NCI-H146 (cell line): ENCODE measurements at places on chromosomes 13 and 19.
A peak's percentile ranks its signal among the peaks of the same experiment; 100 is the strongest.

GRCh38 chr13:48302871-48303358, 636 bp upstream of the RB1 start:
- DNase-seq: peak; percentile 45

- no peak for DNase-seq
These were observed 692.6 kb downstream of the PCDH17 start for GRCh38 chr13:58324161-58324560.

DNA sequence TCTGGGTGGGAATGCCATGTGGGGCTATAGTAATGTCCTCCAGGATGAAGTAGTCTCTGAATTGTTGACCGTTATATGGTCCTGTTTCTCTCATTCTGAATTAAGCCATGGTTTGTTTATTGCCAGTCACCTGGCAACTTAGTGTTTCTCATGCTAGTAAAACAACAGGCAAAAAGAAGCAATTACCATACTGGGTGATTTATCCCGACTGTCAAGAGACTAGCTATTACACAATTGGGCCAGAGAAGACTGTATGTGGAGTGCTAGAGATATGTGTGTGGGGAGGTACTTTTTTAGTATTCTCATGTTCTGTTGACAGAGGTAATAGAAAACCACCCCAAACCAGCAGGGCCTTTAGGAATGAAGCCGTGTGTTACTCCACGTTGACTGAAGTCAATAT, 258.2 kb downstream of the TDRD3 start:
- DNase-seq: no peak

- DNase-seq: no peak
These were observed 37.9 kb downstream of the PCDH8 start for GRCh38 chr13:52810526-52810925.

DNA sequence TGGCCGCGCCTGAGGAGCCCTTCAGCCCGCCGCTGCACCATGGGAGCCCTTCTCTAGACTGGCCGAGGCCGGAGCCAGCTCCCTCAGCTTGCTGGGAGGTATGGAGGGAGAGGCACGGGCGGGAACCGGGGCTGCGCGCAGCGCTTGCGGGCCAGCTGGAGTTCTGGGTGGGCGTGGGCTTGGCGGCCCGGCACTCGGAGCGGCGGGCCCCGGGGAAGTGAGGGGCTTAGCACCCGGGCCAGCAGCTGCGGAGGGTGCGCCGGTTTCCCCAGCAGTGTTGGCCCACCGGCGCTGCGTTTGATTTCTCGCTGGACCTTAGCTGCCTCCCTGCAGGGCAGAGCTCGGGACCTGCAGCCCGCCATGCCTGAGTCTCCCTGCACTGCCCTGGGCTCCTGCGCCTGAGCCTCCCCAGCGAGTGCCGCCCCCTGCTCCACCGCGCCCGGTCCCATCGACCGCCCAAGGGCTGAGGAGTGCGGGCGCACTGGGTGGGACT, 1890.0 kb upstream of the PCDH20 start:
- DNase-seq: peak; percentile 77

GRCh38 chr13:77374786-77375185, 47.9 kb upstream of the MYCBP2 start:
- DNase-seq: no peak

DNA sequence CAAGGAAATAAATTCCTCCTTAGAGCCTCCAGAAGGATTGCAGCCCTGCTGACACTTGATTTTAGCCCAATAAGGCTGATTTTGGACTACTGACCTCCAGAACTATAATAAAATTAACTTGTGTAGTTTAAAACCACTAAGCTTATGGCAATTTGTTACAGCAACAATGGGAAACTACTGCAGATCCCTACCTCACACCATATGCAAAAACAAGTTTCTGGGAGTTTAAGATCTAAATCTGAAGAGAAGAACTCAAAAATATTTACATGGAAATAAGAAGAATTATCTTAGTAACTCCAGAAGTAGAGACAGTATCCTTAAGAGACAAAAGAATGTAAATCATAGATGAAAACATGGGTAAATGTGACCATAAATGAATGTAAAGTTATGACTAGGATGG, 5.9 kb downstream of the ZNF575 start:
- no peak for DNase-seq

GRCh38 chr13:30021611-30022010, 171.2 kb upstream of the UBL3 start:
- DNase-seq: no peak

DNA sequence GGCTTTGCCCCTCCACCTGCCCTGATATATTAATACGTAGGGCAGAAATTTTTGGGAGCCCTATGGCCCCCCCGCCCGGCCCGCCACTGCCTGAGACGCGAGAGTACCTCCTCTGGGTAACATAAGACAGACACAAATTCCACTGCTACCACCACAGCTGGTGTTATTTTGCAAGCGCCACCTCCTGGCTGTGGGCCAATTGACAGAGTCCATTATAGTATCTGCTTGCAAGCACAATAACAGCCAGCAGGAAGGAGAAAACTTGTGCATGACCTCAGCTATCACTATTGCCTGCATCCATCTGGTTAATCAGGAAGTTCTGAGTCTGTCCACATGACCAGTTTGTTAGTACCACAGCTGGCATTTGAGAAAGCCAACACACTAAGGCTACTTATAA, 25.3 kb upstream of the OR10H2 start:
- peak; percentile 24 for DNase-seq

- no peak for DNase-seq
These were observed 17.7 kb downstream of the POLRMT start for GRCh38 chr19:615619-616018.

DNA sequence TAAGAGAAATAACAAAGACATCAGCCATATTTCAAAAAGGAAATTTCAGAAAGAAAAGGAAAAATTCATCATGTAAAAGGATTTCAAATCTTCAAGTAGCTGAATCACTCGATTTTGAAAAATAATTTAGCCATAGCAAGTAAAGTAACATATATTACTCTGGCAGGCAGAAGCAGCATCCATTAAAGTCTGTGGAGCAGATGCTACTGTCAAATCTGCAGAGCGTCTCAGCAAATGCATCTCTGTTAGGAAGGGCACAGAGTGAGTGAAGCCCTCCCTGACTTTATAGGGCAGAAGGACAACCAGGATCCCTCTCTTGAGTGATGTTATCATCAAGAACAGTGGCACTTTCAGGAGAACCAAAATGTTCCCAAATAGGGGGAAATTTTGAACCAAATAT, 445.5 kb downstream of the EFNB2 start:
- no peak for DNase-seq

GRCh38 chr13:113856716-113857065, 7.2 kb downstream of the GAS6 start:
- DNase-seq: no peak

DNA sequence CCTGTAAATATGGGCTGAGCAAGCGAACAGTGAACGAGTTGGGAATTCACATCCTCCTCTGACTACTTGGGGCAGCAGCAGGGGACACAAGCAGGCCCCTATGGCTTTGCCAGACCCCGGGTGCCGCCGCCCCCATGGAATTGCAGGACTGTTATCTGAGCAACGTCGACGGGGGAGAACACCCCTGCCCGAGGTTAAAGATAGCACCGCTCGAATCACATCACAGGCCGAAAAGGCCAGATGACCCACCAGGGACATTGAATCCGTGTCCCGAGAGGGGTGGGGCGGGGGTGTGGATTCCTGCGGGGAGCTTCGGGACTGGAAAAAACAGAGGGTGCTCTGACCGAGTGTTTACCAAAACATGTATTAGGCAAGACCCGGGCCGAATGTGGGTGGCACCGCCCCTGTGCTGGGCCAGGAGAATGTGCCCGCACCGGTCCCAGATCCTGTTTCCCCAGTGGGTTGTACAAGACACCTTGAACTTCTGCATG, 9.1 kb downstream of the FEM1A start:
- no peak for DNase-seq

DNA sequence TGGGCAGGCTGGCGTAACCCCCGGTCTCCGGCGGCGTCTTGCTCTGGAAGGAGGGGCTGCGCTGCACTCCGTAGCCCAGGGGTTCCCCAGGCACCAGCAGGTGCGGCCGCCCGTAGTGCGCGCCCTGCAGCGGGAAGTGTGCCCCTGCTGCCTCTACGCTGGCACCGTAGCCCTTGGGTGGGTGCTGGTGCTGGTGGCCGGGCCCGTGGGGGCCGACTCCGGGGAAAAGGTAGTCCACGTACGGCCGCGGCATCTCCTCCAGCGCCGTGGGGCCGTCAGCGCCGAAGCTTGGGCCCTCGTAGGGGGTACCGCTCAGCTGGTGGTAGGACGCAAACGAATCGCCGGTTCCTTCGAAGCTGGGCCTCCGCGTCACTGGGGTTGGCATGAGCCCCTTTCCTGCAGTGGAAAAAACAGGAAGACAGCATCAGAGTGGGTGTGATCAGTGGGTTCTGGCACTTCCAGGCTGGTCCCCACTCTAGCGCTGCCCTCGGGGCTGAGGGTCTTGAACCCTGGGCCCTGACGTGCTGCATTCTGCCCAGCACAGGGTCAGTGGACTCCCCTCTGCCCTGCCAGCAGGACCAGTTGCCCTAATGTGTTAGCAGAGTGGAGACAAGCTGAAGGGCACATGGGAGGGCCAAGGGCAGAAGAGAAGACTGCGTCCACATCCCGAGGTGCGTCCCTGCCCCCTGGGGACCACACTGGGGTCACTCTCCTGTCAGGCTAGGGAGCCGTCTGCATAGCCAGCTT, 72.3 kb downstream of the LATS2 start:
- no peak for DNase-seq

GRCh38 chr13:51479199-51479523, 26.3 kb upstream of the INTS6 start:
- DNase-seq: no peak

- DNase-seq: no peak
These were observed 1135.9 kb upstream of the PCDH20 start for GRCh38 chr13:62551588-62551987.

DNA sequence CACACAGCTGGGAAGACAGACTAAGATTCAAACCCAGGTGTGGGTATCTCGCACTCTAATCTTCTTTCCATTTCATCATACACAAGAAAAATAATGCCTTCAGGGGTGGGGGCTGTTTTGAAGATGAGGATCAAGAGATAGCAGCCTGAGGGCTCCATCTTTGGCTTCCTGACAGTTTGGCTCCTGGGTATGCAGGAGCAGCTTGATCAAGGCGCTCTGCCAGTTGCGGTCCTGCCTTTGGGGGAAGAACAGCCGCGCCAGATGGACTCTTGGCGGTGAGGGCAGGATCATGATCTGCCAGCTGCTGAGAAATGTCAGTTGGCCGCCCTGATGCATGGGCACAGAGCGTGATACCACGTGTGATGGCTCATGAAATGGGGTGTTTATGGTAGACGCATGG, 119.1 kb downstream of the IER2 start:
- DNase-seq: no peak

DNA sequence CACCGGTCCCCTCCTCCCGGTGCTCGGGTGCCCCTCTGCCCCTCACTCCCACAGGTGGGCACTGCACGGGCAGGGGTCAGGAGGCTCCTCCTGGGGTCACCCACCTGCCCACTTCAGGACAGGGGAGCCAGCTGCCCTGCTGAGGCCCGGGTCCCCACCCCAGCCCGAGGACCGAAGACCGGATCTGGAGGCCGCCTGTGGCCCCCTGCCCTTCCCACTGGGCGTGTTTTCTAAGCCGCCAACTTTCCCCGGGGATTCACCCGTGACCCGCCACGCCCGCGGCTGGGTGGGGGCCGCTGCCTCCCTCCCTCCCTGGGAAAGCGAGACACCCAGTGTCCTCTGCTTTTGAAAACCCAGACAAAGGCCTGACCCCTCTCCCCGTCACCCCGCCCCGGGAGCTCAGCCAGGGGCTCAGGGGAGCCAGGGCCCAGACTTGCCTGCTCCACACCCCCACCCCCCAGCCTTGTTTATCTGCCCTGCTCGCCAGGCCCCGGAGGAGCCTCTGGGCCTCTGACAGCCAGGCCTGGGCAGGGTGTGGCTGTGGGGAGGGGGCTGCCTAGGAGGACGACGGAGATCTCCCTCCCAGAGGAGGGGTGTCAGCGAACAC, 1.3 kb downstream of the PALM start:
- no peak for DNase-seq

DNA sequence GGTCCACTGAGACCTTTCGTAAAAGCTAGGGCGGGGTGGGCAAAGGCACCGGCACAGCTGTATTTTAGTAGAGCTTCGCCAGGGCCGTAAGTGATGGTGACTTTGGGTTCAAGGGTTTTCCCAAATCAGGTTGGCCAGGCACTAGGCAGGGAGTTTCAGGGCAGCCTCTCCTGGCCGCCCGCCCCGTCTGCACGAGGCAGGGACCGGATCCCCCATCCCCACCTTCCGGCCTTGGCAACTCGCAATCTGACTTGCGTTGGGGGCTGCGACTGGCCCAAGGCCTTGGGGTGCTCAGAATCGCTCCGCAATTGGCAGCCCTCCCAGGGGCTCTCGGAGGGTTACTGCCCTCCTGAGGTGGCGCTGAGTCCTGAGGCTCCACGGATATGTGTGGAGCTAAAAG, 4.1 kb upstream of the ZIC5 start:
- DNase-seq: no peak

DNA sequence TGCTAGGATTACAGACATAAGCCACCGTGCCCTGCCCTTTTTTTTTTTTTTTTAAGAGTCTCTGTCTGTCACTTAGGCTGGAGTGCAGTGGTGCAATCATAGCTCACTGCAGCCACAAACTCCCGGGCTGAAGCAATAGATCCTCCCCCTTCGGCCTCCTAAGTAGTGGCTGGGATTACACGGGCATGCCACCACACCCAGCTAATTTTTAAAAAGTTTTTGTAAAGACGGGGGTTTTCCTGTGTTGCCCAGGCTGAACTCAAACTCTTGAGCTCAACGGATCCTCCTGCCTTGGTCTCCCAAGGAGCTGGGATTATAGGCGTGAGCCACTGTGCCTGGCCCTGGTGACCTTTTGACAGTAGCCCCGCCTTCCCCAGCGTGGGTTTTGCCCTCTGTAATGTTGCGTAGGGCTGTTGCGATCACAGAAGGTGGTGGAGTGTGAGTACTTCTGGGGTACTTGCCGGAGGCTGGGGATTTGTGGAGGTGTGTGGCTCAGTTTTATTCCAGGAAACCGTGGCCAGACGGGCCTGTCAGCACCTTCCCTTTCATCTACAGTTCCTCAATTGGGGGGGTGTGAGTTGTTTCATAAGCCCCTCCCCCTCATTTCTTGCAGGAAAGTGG, 11.6 kb upstream of the RETN start:
- DNase-seq: no peak

DNA sequence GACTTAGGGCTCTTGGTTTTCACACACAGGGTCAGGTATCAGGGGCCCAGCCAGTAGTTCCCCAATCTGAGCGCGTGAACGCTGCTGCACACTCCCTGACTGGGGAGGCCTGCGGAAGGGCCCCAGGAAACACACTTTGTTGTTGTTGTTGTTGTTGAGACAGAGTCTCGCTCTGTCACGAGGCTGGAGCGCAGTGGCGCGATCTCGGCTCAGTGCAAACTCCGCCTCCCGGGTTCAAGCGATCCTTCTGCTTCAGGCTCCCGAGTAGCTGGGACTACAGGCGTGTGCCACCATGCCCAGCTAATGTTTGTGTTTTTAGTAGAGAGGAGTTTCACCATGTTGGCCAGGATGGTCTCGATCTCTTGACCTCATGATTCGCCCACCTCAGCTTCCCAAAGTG, 190.4 kb upstream of the GPR12 start:
- DNase-seq: no peak
